ENCODE measurements at places on chromosomes 4 and X. TPM values are rescaled to one million over a fixed set of nuclear protein-coding genes. Genes with fewer than 3 reads are reported as not detected.

- DNase-seq: no peak
These were observed 334.9 kb upstream of the GATB start for GRCh38 chr4:152095701-152096070.

The LRRC66 gene
- 0.32 TPM for total RNA-seq

The AFP gene
- not detected for total RNA-seq

GRCh38 chr4:155569960-155570515 is 96.6 kb upstream of the GUCY1A1 start:
- DNase-seq: no peak

GRCh38 chr4:143538979-143539669 is 25.6 kb downstream of the SMARCA5 start:
- no peak for DNase-seq

The CXXC4 gene
- total RNA-seq: not detected
